ENCODE measurements at places on chromosomes 12 and 14.

DNA sequence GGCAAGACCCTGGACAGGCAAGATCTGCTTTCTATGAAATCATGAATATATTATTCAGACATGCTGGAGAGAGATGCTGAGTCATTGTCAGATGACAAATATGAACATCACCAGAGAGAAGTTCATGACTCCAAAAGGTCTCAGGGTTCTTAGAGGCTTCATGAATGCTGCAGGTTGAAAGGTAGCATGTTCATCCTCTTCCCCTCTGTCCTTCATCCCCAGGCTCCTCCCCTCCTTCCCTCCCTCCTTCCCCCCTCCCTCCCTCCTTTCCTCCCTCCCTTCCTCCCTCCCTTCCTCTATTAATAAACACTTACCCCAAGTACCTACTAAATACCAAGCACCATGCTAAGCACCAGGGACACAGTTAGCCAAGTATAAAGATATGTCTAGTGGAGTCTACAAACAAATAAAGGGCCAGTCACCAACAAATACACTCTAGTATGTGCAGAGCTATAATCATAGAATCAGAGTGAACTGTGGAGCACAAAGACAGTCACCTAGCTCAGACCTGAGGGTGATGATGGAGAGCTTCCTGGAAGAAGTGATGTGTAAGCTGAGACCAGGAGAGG is 46.2 kb downstream of the RPH3A start:
- DNase-seq, result no peak

GRCh38 chr12:115949675-115950074 is 327.8 kb downstream of the MED13L start:
- no peak for DNase-seq

GRCh38 chr14:62745496-62745895 is 299.8 kb downstream of the KCNH5 start:
- DNase-seq, result no peak

- no peak for DNase-seq
These were observed 209.5 kb downstream of the KCNC2 start for GRCh38 chr12:75000120-75000519.

DNA sequence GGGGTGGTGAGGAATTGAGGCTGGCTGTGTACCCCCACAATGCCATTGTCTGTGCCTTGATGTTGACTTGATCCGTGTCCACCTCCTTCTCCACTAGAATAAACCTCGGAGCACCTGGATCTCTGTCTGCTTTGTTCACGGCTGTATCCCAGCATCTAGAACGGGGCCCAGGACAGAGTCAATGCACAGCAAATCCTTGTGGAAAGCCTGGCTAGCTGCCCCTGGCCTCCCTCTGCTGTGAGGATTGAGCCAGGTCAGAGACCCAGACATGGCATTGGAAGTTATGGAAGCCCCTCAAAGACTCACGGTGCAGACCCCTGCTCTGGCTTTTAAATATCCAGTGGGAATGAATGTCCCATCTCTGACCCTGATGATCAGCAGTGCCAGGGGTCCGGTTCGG is 109.2 kb downstream of the SCARB1 start:
- no peak for DNase-seq

DNA sequence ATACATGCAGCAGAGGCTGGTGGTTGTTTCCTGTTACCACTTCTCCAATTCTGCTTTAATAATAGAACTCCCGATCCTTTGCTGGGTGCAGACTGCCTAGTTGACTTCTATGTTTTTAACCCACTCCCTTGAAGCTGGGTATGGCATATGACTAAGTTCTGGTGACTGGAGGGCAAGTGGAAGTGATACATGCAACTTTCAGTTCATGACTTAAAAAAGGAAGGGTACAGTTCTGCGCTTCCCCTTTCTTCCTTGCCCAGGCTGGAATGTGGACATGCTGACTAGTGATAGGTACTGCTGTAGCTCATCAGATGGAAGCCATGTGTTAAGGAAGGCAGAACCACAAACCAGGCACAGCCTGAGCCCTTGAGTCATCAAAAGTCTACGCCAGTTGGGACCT is 2.4 kb upstream of the A2M start:
- no peak for DNase-seq

GRCh38 chr14:73744874-73745529 is 30.8 kb upstream of the PNMA1 start:
- DNase-seq, result no peak

- no peak for DNase-seq
These were observed 1.9 kb downstream of the GYS2 start for GRCh38 chr12:21602774-21603173.

Measured in vagina (tissue), 2 donors.